ENCODE measurements at places on chromosomes 3 and 15.
A peak's percentile ranks its signal among the peaks of the same experiment; 100 is the strongest.

- peak; percentile 8 for DNase-seq
Measured at GRCh38 chr3:122918576-122919290, 108.8 kb downstream of the SEMA5B start.

GRCh38 chr15:68366314-68366713 lies 65.6 kb downstream of the ITGA11 start:
- DNase-seq: no peak

DNA sequence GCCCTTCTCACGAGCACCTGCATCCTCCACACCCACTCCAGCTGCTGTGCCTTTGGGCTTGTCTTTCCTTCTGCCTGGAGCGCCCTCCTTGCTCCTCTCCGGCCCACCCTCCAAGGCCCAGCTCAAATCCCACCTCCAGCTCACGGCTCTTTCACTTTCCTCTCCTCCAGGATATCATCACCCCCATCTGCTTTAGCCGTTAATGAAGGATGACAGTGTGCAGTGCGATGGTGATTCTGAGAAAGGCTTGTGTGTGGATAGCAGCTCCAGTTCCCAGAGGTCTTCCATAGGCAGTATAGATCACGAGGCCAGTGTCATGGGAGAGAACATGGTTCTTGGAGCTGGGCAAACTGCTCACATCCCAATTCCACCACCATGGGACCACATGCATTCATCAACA lies 237.4 kb downstream of the TLE3 start:
- DNase-seq: no peak

GRCh38 chr3:33716227-33716626 lies 1.8 kb downstream of the CLASP2 start:
- no peak for DNase-seq

DNA sequence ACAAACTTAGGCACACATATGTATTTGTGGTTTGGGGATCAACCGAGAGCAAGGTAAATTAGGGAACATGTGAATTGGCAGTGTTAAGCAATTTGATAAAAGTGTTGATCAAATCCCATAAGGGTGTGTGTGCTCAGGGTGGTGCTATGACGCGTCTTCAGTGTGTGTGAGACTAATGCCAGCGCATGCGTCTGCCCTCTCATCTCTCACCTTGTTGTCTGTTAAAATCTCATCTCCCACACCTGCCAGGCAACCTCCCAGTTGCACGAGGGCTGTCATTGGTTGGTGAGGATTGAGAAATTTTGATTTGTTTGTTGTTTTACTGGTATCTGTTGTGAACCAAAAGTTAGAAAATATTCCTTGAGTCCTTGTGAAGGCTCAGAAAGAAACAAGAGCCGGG lies 137.2 kb upstream of the ICE2 start:
- no peak for DNase-seq

GRCh38 chr15:39281094-39281493 lies 299.8 kb upstream of the THBS1 start:
- no peak for DNase-seq

DNA sequence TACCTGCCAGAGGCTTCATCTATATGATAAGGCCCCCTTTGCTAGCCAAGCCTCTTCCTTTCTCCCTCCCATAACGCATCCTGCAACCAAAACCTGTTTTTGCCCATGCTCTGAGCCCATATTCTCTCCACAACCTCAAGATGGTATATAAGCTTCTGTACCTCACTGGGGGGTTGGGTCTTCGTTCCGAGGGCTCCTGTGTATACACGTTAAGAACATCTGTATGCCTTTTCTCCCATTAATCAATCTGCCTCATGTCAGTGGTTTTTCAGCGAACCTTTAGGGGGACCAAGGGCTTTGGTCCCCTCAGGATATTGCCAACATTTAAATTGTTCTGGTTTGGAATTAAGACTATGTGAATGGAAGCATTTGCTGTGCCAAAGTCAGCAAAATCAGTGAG lies 168.0 kb downstream of the PEX5L start:
- no peak for DNase-seq

DNA sequence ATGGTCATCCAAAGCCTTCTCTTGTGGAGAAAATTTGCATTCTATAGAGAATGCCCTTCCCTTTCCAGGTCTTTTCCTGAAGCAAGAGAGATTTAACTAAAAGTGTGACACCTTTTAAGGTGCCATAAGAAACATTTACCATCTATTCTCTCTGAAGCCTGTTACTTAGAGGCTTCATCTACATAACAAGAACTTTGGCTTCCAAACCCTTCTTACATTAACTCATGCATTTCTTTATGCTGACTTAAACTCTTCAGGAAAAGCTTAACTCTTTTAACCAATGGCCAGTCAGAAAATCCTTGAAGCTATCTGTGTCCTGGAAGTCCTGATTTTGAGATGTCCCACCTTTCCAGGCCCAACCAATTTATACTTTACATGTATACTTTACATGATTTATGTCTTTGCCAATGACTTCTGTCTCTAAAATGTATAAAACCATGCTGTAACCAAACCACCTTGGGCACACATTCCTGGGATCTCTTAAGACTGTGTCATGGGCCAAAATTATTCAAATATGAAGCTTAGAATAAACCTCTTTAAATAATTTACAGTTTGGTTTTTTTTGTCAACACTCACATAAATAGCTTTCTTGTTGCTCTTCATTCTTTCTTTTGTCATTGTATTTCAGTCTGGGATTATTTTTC lies 472.6 kb upstream of the NECTIN3 start:
- peak; percentile 88 for DNase-seq

DNA sequence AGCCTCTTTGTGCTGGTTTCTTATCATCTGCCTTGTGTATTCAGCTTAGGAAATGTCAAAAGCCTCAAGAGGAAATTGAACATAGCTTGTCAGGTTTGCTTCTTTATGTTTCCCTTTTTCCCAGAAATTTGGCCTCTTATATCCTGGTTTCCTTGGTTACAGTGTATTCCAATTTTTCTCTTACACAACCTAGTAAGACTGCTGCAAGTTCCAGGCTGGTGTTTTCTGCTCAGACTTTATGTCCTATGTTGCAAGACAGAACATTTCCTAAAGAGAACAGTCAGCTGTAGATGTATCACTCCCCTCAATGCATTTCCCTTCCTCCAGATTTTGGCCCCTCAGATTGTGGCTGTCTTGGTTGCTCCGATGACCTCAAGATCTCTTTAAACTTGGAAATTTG lies 102.5 kb downstream of the SH3GL3 start:
- DNase-seq: no peak

GRCh38 chr15:68489421-68489820 lies 57.5 kb upstream of the ITGA11 start:
- DNase-seq: peak; percentile 52

GRCh38 chr15:98686983-98687382 lies 38.6 kb downstream of the IGF1R start:
- DNase-seq: no peak

- no peak for DNase-seq
Measured at GRCh38 chr15:70286113-70286806, 188.5 kb upstream of the TLE3 start.

DNA sequence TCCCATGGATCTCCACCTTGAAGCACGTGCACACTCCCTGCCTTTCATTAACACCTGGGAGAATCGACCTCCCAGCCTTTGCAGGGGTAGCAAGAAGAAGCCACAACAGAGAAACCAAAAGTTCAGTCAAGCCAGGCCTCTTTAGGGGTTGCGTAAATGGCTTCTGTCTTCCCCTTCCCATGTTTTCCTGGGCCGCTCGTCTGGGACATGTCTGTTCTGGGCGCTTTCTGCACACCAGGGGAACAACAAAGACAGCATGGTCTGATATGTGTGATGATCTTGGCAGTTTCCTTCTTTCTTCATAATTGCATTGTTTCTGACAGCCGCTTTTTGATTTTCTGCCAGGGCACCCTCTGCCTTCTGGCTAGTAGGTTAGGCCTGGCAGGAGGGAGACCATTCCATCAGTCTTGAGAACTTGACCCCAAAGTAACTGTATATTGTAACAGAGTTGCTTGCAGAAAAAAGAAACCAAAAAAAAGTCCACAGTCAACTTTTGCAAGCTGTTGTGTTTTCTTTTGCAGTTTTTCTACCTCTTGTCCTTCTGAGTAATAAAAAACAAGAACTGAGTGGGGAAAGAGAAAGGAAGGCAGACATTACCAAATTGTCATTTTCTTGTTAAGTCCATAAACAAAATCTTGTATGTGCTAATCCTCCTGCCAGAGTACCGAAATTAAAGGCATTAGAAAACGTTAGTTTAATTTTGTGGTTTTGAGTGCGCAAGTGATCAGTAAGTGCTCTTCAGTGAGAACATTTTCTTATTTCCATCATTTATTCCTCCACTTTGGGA lies 56.0 kb upstream of the FURIN start:
- no peak for DNase-seq

DNA sequence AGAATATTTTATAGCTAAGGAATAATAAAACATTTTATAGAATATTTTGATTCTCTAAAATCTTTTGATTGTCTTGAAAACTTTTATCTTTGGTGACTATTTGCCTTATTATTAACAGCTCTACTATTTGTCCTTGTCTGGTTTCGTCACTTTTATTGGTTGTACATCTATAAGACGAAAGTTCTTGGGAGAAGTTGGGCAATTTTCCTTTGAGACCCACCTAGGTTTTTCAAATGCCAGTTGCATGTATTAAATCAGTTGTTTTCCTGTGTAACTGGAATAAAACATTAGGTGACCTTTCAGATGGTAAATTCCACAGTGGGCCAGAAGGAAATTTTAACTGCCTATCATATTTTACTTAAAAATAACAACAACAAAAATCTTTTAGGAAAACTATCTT lies 1245.7 kb downstream of the SI start:
- DNase-seq: no peak

GRCh38 chr3:138684396-138684795 lies 75.8 kb downstream of the FAIM start:
- no peak for DNase-seq

- DNase-seq: peak; percentile 75
Measured at GRCh38 chr3:127817406-127817841, 4.9 kb downstream of the MGLL start.

DNA sequence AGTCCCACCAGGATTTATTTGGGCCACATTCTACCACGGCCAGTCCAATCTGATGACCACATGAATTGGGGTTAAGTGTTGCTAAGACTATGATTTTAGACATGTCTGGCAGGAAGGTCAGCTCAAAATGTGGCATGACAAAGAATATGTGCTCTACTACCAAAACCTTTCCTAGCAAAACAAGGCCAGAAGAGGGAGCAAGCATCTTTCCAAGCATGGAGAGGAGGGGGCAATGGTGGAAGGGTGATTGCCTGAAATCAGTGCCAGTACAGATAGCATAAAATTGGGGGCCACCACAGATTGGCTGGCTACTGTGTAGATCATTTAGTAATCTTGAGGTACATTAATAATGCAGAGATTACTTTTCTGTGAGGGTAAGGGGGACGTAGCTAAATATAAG lies 43.2 kb downstream of the TMEM39A start:
- no peak for DNase-seq

DNA sequence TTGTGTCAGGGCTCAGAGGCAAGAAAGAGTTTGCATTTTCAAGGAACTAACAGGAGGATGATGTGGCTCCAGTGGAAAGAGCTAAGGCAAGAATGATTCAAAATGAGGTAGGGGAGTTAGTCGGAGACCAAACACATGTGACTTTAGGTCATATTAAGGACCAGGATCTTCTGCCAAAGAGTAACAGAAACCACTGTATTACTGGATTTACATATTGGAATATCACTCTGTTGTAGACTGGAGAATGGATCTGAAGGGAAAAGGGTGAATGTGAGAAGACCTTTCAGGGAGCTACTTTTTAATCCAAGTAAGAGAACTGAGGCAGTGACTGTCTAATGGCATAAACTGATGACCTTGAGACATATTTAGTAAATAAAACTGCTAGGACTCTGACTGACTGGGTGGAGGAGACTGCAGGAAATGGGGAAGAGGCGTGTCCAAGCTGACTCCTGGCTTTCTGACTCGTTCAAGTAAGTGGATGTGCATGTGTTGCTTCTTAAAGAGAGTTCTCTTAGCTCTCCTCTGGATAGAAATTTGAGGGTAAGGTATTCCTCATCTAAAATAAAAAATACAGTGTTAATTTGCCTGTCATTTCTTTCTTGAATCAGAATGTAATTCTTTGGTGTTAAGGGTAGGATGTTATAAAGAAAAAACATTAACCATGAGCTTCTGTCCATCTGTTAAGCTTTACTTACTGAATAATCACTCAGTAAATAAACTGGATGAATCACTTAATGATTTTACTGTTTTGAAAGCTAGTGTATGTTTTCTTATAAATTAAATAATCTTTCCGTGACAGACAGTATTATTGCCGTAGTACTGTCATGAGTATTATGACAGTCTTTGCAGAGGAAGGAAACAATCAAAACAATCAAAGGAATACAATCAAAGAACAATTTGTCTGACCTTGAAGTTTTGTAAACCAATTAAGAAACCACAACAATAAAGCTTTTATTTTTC lies 58.3 kb upstream of the CFAP20DC start:
- no peak for DNase-seq

DNA sequence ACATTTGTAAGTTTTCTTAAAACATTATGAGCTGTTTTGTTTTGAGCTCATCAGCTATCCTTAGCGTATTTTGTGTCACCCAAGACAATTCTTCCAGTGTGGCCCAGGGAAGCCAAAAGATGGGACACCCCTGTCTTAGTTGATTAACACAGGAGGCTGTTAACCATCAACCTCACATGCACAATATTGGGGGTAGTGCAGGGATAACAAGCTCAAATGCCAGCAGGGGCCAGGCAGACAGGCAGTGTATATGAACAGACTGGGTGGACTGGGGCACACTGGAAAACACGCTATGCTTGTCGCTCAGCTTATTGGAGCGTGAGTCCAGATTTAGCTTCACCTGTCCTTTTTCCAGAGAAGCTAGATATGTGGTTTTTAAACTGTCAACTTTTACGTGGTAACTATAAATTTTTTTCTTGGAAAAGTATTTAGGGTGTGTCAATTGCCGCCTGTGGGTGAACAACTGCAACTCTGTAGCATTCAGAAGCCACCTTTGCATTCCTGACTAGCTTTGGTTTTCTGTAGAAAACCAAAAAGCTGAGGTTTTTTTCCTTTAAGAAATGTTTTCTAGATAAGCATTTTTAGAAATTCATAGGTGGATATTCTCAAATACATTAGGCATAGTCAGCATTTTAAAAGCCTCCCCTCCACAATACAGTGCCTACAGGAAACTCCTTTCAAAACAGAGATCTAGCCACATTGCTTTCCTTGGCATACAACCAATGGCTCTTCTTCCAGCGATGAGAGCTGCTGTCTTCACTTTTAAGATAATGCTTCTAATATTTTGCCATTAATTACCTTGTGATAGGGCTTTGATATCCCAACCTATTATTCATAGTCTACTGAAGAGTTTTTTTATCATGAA lies 14.6 kb downstream of the PSMD6 start:
- DNase-seq: no peak

DNA sequence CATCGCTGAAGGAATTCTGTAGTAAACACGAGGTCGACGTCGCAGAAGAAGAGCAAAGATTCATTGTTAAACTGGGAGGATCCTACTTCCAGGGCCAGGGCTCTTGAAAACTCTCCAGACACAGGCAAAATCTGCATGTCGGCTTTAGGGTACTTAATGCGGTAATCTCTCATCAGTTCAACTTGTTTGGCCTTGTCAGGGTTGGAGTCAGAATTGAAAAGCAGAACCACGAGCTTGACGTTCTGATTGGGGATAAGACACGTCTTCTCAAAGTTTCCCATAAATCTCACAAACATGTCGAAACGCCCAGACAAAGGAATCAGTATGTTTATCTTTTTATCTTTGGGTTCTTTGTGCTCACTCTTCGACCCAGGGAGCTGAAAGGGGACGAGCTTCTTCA lies 74.0 kb downstream of the CHSY1 start:
- DNase-seq: no peak

GRCh38 chr3:159922861-159923312 lies 65.7 kb upstream of the IL12A start:
- no peak for DNase-seq
